ENCODE measurements at places on chromosomes 2 and 18.

DNA sequence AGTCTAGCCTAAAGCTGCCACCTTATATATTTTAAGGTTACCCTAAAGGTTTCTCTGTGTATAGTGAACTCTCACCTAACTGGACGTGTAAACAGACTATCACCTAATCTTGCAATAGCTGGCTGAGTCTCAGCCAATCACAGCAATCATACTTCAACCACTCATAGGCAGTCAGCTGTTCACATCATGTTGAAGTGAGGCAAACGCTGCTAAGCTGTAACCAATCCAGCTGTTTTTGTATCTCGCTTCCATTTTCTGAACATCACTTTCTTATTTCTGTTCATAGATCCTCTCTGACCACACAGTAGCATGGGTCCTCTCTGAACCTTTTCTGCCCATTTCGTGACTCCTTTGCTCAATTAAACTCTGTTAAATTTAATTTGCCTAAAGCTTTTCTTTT lies 468.2 kb upstream of the POU3F3 start:
- no peak for DNase-seq

DNA sequence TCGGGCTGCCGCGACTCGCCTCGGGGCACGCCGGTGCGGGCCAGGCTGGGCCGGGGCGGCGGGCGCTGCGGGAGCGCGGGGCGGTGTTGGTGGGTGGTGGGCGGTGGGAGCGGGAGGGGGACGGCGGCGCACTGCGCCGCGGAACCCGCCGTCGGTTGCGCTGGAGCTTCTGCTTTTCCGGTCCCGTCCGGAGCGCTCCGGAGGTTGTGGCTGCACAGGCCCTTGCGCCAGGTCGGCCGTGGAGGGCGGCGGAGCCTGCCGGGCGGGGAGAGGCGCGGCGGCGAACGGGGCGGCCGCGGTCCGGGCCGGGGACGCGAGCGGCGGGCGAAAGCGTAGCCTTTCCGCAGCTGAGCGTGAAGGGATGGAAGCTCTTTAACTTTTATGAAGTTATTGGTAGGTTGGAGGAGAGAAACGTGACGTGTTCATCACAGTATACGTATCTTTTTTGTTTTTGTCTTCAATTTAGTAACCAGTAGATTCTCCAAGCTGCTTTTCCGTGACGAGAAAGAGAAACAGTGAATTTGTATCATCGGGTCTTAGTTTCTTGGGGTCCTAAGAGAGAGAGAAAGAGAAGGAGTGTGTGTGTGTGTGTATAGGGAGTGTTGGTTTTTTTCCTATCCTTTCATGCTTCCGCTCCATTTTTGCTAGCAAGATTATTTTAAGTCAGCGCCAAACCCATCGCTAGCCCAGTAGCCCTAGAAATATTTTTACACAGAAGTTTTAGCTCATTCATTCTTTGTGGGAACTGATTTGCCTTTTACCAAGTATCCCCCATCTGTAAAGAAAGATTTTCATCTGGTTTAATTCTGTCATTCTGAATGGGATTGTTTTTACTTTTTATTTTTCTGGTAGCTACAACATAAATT lies 535 bp downstream of the ATG4B start:
- peak; percentile 61 for DNase-seq

- DNase-seq: peak; percentile 44
Measured at GRCh38 chr2:70124983-70125480, 37.8 kb downstream of the PCBP1 start.

DNA sequence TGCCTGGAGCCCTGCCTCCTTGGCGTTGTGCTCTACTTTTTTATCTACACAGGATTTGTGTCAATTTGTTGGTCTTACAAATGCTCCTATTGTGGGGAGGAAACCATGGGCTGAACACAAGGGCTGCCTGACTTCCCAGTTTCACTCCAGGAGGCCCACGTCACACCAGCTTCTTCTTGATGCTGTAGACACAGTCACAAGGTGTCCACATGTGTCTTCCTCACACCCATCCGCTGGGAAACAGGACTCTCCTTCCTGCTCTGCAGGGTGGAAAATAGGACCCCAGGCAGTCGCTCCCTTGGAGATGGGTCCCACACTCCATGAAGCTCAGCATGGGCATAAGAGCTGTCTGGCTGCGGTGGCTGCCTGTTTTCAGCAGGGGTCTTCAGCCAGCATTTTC lies 468.2 kb downstream of the EPHA4 start:
- no peak for DNase-seq

- peak; percentile 18 for DNase-seq
Measured at GRCh38 chr2:96320728-96321622, 4.1 kb upstream of the ITPRIPL1 start.

DNA sequence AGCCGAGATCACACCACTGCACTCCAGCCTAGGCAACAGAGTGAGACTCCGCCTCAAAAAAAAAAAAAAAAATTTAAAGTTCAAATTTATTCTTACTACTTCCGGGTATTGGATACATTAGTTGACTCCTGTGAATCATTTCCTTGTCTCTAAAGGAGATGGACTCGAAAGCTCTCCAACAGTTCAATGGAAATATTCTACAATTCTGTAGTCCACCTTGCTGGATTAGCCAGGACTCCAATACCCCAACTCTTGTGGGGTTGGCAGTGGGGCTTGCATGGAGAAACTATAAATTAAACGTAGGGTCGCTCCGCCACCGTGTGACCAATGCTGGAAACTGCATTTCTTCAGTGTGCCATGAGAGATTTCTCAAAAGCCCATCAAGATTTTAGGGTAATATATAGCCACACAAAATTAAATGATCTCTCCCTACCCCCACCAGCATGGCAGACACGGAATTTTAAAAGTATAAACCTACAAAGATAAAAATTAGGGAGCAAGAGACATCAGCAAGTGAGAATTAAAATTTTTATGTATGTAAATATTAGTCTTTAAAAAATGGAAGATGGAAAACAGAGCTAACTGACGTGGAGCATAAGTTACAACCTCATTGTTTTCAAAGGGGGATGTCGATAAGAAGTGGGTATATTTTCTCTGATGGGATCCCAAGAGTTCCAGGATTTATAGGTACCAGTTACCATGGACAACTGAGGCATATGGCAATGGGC lies 27.8 kb upstream of the GAREM2 start:
- peak; percentile 45 for DNase-seq

DNA sequence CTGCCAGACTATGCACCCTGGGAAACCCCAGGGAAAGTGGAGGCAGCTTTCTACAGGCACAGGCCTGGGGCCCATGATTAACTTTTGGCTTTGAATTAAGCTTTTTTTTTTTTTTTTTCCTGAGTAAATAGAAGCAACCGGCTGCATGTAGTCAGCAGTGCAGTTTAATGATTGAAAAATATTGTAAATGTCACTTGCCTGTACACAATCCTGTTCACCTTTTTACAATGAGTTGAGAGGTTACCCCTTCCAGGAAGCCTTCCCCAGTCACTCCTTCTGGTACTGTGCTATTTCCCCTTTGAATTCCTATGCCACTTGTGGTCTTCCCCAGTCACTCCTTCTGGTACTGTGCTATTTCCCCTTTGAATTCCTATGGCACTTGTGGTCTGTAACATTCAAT lies 475.6 kb downstream of the TDRD15 start:
- no peak for DNase-seq

GRCh38 chr2:42187886-42188285 lies 18.7 kb downstream of the EML4 start:
- no peak for DNase-seq

DNA sequence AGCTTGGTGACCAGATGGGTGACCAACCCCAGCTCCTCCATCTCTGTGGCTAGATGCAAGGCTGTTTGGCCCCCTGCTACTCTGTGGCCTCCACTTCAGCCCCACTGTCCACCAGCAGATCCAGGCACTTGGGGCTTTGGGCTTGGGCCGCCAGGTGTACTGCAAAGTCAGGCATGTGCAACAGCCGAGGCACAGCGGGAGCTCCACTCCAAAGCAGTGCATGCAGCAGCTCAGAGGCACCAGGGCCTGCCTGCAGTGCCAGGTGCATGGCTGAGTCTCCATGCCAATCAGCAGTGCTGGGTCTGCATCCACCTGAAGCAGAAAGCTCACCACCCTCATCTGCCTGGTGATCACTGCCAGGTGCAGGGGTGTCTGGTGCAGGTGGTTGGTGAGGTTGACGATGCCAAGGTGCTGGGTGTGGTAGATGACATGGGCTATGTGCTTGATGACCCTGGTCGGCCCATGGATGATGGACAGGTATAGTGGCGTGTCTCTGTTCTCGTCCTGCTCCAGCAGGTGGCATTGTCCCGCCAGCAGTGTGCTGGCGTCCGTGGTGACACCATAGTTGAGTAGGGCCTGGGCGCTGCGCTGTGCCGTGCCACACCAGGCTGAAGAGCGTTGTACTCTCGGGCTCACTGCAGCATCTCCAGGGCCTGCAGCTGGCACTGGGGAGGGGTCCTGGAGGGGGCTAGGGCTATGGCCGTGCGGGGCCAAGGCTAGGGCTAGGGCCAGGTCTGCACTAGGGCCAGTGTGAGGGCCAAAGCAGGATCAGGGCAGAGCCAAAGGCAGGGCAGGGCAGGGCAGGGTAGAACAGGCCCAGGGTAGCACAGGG lies 1.0 kb upstream of the ANKRD62 start:
- DNase-seq: no peak

DNA sequence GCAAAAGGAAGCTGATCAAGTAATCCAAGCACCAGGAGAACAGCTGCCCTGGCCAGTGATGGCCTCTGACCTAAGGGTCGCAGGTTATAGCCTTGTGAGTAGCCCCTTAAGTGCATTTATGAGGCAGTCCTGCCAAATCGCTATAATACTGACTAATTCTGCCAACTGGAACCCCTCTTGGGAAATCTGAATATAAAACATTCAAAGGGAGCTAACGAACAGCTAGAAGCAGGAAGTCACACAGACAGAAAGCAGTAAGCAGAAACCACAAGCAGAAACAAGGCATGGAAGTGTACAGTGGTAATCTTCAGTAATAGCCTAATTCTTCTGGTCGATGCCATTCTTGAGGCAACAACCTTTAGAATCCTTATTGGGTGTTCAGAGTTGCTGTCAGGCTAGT lies 521.3 kb downstream of the METTL4 start:
- no peak for DNase-seq

DNA sequence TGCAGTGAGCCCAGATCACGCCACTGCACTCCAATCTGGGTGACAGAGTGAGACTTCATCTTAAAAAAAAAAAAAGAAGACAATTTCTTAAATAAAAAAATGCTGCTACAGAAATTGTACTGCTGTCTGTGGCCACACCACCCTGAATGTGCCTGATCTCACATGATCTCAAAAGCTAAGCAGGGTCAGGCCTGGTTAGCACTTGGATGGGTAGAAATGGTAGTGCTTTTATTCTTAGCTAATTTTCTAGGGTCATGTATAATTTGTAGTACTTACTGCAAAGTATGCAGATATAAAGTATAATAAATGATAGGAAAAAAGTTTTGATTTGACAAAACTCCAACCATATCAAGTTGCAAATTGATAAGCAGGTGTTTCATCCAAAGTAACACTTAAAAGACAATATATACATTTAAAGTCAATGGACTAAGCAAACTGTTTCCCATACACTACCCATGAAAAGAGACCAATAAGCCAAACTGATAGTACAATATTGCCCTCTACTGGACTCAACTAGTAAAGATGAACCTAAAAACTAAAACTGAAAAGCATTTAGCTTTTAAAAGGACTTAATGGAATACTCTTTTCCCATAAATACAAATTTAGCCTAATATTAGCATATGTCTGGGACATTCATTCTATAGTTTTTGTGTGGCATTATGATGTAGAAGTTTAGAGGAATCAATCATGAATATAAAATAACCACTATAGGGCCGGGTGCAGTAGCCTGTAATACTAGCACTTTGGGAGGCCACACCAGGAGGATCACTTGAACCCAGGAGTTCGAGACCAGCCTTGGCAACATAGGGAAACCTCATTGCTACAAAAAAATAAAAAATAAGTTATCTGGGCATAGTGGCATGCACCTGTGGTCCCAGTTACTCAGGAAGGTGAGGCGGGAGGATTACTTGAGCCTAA lies 18.6 kb upstream of the PEX13 start:
- no peak for DNase-seq

- no peak for DNase-seq
Measured at GRCh38 chr2:58042486-58042970, 4.1 kb upstream of the VRK2 start.

GRCh38 chr18:60096428-60096827 lies 196.6 kb downstream of the PMAIP1 start:
- DNase-seq: no peak

DNA sequence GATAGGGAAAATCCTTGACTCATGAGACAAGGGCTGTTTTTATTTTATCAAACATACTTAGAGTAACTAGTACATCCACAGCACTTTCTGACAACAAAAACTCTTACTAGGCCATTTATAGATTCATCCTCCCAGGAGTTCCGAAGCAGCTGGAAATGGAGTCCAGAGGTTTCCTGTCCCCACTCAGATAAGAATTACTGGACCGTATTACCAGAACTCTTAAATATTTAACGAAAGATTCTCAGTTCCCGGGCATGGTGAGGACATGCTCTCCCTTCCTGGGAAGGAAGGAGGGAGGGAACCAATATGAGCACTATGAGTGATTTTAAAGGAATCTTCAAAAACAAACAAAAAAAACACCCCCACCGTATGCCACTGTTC lies 41.2 kb downstream of the AKAIN1 start:
- DNase-seq: no peak

DNA sequence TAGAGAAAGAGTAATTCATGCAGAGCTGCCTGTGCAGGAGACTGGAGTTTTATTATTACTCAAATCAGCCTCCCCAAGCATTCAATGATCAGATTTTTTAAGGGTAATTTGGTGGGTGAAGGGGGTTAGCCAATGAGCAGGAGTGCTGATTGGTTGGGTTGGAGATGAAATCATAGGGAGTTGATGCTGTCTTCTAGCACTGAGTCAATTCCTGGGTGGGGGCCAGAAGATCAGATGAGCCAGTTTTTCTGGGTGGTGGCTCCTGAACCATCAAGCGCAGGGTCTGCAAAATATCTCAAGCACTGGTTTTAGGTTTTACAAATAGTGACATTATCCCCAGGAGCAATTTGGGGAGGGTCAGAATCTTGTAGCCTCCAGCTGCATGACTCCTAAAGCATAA lies 312.8 kb upstream of the THSD7B start:
- DNase-seq: no peak

DNA sequence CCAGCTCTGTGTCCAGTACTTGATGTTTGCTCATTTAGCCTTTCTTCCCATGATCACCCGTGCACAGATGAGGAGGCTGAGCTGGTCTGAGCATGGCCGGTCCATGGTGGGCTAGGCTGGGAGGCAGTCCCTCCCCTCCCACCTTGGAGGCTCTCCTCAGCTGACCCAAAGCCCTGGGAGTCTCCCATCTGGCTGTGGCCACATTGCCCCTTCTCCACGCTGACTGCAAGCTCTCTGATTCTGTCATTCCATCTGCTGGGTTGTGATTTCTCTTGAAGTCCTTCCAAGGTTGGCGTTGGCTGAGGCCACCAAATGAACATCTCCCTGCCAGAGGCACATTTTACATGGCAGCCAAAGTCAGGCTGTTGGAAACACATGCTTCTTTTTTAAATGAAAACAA lies 44.0 kb downstream of the ACKR3 start:
- DNase-seq: no peak

DNA sequence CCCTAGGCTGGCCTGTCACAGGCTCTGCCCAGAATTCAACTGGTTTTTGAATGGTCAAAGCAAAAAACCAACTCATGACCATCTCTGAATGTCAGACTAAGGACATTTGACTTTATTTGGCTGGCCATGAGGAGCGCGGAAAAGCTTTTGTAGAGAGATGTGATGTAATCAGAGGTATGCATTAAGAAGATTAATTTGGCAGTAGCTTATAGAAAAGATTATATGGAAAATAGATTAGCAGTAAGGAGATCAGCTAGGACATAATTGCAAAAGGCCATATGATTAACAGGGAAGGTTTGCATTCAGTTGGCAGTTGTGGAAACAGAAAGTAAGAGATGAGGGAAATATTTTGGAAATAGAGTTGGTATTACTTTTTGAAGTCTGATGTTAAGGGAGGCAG lies 12.3 kb upstream of the TTR start:
- no peak for DNase-seq
